ENCODE measurements at places on chromosomes 6 and 20.

DNA sequence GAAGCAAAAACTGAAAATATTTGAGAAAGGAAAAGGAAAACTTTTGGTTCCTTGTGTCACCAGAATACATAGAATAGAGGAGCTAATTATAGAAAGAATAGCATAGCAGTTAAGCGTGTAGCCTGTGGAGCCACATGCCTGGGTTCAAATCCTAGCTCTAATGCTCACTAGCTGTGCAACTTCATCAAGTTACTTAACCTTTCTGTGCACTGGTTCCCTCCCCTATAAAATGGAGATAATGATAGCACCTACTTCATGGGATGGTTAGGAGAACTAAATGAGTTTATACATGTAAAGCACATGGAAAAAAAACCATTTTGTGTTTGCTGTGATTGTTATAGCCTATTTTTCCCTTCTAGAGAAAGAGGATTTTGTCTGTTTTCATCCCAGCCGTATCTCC is 24.5 kb upstream of the RNGTT start:
- no peak for DNase-seq

DNA sequence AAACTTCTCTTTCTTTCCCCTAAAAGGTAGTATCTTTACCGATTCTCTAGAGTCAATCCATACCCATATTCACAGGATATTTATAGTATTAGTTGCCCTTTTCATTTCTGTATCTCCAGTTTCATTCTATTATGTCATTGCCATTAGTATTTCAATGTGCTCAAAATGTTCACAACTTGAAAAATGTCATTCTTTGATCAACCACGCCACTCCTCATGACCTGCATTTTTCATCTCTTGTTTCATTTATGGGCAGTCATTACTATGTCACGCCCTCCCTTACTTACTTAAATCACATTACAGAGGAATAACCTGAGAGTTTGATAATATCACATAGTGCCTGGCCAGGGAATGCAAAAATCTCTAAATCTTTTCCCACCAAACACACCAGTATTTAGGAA is 427.3 kb upstream of the GJE1 start:
- DNase-seq, result no peak

DNA sequence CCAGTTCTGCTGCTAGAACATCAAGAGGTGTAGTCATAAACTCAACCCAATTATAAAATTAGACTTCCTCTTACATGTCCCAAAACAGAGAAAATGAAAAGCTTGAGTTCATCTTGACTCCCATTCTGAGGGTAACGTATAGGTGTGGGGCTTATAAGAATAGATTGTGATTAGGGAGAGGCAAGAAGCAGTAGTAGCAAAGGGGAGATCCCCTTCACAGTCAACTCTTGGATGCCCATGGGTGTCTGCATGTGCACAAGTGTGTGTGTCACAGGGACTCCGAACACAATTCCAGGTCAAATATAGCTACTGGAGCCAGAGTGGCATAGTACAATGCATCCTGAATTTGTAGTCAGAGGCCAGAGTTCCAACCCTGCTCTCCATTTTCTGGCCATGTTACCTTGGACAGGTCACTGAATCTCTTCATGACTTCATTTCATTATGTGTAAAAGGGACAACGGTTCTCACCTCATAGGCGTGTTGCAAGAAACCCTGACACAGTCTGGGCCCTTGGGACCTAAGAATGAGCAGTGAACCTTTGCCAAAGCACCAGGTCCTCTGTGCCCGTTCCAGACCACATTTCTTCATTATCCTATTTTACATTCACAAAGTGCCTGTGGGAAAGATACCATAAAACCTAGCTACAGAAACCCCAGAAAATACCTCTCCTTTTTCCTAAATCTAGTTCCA is 11.8 kb downstream of the GSTA4 start:
- DNase-seq, result no peak

DNA sequence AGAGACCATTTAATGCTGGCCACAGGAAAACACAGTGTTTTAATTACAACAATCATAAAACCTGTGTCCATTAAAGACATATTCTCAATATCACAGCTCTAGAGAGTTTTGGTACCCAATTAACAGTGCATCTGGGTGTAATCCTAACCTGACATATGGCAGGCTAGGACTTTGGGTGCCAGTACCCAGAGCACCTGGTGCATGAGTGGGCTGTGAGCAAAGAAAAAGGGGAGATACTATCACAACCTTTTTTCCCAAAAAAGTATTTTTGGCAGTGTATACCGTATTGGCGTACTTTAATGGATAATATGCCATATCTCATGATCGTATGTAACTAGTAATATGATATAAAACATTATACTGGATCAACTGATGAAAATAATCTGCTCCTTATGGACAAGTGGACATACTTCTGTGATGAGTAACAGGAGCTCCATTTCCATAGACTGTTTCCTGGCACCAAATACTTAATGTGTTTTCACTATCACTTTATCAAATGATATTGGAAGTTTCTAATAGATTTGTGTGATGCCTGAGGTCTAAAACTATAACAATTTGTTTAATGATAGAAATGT is 91.7 kb downstream of the COL19A1 start:
- peak; percentile 11 for DNase-seq

- DNase-seq, result no peak
Observed at GRCh38 chr6:135647521-135647920, 150.0 kb upstream of the AHI1 start.

DNA sequence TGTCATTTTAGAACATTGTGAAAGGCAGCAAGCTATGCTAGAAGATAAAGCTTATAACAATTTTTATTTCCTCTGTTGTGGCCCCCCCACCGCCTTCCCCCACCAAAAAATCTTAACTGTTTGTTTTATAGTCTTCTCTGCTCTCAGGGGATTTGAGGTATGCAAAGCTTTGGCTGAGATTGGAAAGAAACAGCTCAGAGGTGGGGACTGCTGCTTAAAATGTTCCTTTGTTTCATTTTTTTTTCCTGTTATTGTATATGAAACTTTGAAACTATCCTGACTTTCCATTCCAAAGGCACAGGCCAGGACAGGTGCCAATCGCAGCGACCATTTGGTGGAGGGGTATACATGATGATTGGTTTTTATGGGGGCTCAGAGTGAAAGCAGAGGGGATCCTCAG is 114.7 kb upstream of the PHACTR1 start:
- no peak for DNase-seq

DNA sequence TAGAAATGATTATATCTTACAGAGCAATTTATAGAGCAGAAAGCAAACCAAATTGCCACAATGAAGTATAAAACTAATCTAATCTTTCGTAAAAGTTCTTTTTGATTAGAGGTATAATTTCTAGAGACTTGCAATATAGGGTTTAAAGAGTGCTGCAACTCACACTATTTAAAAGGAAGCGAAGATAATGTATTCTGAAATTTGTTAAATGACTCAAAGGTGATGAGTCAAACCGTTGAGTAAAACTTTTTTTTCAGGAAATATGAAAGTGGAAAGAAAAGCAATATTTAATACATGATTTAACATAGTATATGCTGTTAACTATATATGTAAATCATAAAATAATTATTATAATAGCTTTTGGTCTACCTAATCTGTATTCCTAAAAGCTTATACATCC is 133.6 kb downstream of the SYNE1 start:
- DNase-seq, result no peak

- peak; percentile 62 for DNase-seq
Observed at GRCh38 chr20:47620808-47621805, 119.4 kb downstream of the NCOA3 start.

DNA sequence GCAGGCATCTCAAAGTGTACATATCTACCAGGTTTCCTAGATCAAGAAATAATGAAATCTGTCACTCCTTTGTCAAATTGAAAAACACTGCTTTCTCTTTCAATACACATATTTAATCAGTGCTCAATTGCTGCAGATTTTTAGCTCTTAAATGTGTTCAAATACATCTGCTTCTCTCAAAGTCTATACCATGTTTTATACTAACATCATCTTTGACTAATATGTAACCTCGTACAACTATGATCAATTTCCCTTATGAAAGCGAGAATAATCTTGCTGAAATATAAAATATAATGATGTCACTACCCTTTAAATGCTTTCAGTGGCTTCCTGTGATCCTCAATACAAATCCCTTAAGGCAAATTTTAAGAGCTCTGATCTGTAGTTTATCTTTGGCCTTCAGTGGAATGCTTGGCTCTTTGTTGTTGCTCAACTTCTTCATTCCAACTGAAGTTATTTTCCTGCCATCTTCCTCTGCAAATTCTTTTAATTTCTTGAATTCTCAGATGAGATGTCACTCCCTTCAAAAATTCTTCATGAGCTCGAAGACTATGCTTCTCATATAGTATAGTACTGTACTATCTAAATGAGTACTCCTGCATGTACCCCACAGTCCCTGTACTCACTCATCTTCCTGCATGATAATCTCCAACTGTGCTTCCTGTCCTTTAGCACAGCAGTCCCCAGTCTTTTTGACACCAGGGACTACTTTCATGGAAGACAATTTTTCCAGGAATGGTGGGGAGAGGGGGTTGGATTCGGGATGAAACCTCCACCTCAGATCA is 545.1 kb upstream of the GJE1 start:
- DNase-seq, result no peak

- no peak for DNase-seq
Observed at GRCh38 chr6:138593124-138593877, 94.0 kb upstream of the NHSL1 start.

DNA sequence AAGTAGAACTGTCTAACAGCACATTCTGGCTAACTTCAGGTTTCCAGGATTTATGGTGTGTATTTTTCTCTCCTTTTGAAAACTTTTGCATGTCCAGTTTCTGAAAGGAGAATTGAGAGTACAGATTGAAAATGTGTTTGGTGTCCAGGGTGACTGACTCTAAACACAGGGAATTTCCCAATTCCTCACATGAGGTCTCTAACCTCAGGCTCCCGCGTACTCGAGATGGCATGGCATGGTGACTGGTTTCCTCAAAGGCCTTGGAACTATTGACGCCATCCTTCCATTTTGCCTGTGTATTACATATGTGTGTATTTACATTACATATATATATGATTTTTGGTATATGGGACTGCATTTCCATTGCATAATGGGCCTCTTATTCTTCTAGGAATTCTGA is 52.5 kb downstream of the PRND start:
- no peak for DNase-seq

DNA sequence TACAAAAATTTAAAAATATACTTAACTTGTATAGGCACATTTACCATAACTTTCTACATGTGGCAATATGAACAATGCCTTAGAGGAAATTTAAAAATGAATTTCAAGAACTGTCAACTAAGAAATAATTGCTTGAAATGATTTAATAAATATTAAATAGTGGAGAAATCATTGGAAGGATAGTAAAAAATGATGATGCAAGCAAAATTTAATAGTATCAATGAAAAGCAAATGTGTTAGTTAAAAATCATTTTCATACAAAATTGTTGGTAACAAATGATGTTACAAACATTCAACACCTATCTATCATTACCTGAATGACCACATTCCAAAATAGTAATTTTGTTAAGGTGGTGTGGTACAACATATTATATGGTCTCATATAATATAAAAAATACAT is 331.0 kb downstream of the HAO1 start:
- DNase-seq, result no peak

DNA sequence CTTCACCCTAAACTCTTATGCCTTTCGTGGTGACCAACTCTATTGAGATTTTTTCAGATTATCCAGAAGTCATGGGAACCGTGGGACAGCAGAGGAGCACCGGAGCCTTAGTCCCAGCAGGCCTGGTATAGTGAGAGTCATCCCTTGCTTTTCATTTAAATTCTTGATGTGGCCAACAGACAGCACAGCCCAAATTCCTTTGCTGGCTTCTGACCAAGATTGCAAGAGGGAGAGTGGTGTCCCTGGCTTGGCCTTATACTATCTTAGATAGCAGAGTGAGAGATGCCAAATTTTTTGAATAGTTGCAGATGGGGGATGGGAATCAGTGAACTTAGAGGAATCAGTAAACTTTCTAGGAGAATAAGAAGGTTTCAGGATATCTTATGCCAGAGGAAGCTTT is 7.8 kb downstream of the STX11 start:
- DNase-seq, result no peak

- DNase-seq, result no peak
Observed at GRCh38 chr6:6565069-6565468, 23.5 kb upstream of the LY86 start.

DNA sequence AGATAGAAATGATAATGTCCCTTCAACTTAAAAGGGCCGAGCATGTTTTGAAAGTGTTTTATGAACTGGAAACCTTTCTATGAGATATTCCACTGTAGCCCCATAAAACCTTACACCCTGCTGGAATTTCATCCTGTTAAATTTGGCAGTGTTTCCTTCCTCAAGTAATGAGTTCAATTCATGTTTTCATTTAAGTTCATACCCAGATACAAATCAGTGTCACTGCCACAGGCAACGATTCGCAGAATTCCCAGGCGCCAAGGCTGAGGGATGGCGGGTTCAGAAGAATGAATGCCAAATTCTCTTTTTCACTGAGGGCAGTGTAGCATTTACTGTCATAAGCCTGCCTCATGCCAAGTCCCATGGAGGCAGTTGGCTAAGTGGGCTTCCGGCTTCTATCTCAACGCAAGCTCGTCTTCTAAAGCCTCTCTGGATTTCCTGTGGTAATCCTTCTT is 511.8 kb upstream of the ID4 start:
- DNase-seq, result no peak

GRCh38 chr6:132726608-132726975 is 12.7 kb upstream of the VNN1 start:
- DNase-seq, result no peak

- DNase-seq, result no peak
Observed at GRCh38 chr6:89008001-89008814, 44.8 kb upstream of the RNGTT start.

GRCh38 chr20:62500237-62500864 is 24.6 kb upstream of the GATA5 start:
- peak; percentile 77 for DNase-seq

GRCh38 chr6:134373282-134373922 is 55.5 kb upstream of the SGK1 start:
- DNase-seq, result no peak

GRCh38 chr20:37535443-37536132 is 7.9 kb upstream of the BLCAP start:
- DNase-seq, result no peak

DNA sequence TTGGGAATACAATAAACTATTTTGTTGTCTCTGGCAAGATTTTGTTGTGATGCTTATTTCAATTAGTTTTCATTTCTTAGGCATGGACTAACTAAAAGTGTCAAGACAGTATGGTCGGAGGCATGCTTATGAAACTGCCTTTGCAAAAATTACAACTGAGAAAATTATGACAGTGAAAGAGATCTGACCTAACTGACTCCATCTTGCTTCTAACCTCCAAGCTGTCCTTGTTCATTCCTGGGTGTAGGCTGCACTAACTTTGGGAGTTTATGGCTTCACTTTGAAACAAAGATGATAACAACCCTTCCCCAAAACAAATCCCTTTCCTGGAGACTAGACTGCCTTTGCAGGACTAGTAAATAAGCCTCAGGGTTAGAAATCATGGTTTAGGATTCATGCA is 4.1 kb upstream of the SHLD1 start:
- no peak for DNase-seq

GRCh38 chr20:23358923-23359593 is 2.9 kb upstream of the GZF1 start:
- DNase-seq, result peak; percentile 47

GRCh38 chr6:10351791-10352190 is 63.1 kb downstream of the TFAP2A start:
- DNase-seq, result no peak

GRCh38 chr6:169328112-169328801 is 74.6 kb upstream of the THBS2 start:
- DNase-seq, result no peak
